ENCODE measurements at places on chromosomes 13 and 19. TPM values are rescaled to one million over a fixed set of nuclear protein-coding genes. Genes with fewer than 3 reads are reported as not detected.

The SPIB gene
- 0.17 TPM for total RNA-seq

The TYROBP gene
- total RNA-seq = not detected

The TMEM86B gene
- 5.3 TPM for total RNA-seq

The KLK14 gene
- 0.71 TPM for total RNA-seq
